ENCODE measurements at places on chromosomes 1 and 21.

GRCh38 chr1:50095716-50096115, 13.0 kb upstream of the ELAVL4 start:
- DNase-seq: no peak

- no peak for DNase-seq
Measured at GRCh38 chr1:166695115-166695514, 144.2 kb upstream of the POGK start.

DNA sequence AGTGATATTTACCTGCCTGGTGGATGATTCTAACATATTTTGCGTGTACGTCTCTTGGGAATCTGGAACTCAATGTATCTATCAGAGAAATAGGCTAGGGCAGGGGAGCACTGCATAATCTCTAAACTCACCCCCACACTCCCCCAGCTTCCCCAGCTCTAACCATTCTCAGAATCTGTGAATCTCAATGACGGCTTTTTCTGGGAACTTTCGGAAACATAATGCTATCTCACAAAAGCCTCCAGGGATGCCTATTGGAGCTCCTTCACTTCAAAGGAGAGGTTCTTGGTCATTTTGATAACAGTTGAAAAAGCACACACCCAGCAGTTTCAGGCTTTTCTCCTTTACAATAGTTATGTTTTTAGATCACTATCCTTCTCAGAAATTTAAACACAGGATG, 113.8 kb upstream of the MAGI3 start:
- no peak for DNase-seq

DNA sequence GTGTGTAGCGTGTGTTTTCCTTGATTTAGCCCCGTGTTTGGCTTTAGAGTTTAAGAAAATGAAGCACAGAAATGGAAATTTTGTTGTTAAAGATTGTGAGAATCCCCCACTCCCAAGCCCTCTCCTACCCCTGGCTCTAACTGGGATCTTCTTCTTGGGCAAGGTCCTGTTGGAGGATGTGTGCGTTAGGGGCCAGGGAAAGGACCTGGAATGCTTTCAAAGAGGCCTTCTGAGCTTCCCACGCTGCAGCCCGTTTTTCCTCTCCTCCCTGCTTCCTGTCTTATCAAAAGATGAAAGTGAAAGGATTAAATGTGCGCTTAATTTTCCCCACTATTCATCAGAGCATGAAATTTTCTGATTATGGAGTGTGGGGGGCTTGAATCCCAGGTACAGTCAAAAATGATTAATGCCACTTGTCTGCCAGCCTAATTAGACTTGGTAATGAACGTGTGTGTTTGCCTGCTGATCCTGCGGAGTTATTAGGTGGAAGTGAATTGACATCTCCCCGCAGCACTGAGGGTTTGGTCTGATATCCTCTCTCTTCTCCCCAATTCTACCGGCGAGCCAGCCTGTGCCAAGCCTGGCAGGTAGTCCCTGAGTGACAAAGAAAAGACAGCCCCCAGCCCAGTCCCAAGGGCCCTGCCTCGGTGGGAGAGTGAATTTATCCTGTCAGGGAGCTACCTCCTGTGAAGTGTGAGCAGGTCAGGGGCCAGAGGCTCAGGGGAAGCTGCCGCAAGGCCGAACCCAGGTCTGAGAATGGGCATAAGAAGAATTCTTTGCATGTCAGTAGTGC, 4.9 kb downstream of the RASSF5 start:
- no peak for DNase-seq

GRCh38 chr1:48738356-48738755, 38.3 kb downstream of the BEND5 start:
- no peak for DNase-seq

- no peak for DNase-seq
Measured at GRCh38 chr1:53395671-53396215, 63.5 kb upstream of the DMRTB1 start.

- DNase-seq: no peak
Measured at GRCh38 chr1:212612041-212612961, 3.7 kb downstream of the ATF3 start.

DNA sequence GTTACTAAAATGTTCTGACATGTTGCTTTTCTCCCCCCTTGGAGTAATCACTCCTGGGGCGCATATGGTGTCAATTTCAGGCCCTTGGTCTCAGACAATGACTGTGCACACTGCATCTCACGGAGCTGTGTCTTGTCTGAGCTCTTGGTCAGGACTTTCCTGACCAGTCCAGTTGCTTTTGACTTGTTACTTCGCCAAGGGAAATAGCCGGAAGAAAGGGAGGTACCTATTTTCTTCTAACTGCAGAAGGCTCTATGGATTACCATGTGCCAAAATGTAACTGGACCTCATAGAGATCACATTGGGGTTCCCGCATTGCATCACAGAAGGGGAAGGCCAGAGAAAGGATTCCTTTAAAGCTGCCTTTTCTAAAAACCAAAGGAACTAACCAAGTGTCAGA, 68.6 kb downstream of the SPAG17 start:
- no peak for DNase-seq

DNA sequence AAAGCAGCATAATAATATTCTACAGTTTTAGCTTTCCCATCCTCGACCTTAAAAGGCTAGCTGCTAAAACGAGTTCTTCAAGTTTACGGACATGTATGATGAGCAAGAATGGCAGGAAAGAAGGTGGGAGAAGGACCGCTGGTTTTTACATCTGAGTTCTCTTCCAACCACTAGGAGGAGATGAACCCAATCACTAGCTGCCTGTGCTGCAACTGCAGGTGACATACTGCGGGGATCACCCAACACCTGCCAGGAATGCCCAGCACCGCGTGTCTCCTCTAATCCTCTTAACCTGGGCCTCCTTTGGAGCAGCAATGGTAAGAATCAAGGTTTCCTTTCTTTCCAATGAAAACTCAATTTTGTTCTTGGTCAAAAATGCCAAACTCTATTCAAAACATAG, 23.5 kb downstream of the TOR3A start:
- no peak for DNase-seq

DNA sequence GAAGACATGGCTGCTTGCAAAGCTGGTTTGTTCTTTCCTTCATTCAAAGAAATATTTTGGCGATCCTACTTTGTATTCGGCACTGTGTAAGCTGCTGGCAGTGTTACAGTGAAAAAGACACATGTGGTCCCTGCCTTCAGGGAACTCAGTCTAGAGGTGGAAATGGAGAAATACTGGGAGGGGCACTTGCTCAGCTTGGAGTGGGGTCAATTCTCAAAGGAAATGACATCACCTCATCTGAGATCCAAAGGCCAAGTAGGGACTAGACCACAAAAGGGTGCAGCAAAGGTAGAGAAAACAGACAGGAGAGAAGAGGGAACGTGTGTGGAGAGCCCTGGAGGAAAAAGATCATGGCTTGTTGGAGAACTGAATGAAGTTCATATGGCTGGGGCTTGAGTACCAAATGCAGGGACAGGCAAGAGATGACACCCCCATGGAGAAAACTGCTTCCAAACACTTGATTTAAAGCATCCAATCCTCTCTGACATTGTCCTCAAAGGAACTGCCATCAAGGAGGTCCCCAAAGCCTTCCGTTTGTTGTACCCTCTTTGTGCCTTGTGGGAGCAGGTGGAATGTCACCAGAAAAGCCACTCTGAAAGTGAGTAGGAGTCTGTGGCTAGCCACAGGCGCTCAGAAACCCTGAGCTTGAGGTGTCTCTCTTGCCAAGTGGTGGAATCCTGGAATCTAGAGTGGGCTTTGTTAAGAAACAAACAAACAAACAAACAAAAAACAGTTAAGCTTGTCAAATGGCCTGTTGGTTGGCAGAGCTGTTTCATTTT, 48.3 kb upstream of the TDRD10 start:
- DNase-seq: no peak
